ENCODE measurements at places on chromosomes 13 and 19.

- DNase-seq, result no peak
Observed at GRCh38 chr13:35483761-35484160, 7.3 kb upstream of the MAB21L1 start.

GRCh38 chr19:38469151-38469550, 35.7 kb downstream of the RYR1 start:
- DNase-seq, result no peak

- peak; percentile 2 for DNase-seq
Observed at GRCh38 chr19:39710333-39710890, 6.1 kb downstream of the LGALS14 start.

DNA sequence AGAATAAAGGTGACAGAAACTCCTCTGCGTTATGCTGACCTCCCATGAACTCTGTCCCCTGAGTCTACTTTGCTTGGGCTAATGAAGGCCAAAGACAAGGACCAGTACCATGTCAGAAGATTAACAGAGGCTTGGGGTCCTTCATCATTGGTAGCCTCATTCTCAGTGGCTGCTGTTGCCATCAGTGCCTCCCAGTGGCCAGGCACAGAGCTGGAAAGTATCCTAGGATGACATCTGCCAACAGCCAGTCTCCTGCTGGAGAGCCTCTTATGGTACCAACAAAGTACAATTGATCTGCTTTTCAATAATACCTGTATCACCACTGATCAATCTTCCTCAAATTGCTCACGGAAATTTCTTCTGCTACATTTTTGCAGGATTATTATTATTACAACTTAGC, 281.6 kb downstream of the DNAJC15 start:
- DNase-seq, result no peak

Data from central memory CD4-positive, alpha-beta T cell (primary cell).